ENCODE measurements at places on chromosomes 7 and 10.

DNA sequence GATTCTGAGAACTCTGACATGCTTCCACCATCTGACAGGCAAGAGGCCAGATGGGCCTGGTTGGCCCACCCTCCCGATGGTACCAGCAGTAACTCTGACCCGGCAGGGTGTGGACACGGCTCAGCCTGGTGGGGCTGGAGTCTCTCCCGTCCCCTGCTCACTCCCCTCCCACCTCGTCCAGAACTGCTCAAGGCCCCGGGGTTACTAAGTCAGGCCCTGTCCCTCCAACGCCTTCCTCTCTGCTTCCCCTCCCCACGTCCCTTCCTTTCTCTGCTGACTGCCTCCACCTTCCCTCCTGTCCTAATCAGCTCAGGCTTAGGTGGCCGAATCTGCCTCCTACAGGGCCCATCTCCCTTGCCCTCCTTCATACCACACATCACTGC lies 12.5 kb downstream of the CALML5 start:
- DNase-seq = no peak

GRCh38 chr7:21357151-21358097 lies 70.5 kb upstream of the SP4 start:
- no peak for DNase-seq

- no peak for DNase-seq
Measured at GRCh38 chr10:61779276-61779675, 116.5 kb downstream of the CABCOCO1 start.

DNA sequence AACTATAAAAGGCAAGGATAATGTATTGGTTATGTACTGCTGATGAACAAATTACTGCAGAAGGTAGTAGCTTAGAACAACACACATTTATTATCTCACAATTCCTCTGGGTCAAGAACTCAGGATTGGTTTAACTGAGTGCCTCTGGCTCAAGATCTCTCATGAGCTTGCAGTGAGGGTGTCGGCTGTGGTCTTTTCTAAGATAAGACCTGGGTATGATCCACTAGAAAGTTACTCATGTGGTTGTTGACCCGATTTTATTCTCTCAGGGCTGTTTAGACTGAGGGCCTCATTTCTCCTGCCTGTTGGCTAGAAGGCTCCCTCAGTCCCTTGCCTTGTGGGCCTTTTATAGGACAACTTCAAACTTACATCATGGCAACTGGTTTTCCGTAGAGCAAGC lies 86.7 kb downstream of the VWDE start:
- no peak for DNase-seq

DNA sequence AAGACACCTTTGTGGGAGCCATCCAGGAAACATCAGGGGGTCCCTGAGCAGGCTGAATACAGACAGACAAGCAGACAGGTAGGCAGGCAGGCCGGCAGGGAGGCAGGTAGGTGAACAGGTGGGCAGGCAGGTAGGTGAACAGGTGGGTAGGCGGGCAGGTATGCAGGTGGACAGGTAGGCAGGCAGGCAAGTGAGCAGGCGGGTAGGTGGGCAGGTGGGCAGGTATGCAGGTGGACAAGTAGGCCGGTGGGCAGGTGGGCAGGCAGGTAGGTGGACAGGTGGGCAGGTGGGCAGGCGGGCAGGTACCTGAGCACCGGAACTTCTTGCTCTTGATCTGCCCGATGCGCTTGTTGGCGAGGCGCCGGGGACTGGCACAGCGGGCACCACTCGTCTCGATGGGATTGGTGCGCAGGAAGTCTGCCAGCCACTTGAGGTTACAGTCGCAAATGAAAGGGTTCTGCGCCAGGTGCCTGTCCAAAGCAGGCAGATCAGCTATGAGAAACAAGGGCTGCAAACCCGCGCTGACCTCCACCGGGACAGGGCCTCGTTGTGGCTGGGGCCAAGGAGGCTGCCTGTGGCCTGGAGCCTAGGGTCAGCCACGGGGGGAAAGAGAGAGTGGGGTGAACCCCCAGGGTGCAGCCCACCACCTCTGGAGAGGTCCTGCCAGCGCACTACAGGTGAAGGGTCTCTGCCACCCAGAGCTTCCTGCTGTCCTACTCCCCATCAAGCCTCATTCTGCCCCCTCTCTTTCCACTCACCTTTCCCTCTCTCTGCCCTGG lies 136.9 kb downstream of the SLIT1 start:
- DNase-seq = no peak

DNA sequence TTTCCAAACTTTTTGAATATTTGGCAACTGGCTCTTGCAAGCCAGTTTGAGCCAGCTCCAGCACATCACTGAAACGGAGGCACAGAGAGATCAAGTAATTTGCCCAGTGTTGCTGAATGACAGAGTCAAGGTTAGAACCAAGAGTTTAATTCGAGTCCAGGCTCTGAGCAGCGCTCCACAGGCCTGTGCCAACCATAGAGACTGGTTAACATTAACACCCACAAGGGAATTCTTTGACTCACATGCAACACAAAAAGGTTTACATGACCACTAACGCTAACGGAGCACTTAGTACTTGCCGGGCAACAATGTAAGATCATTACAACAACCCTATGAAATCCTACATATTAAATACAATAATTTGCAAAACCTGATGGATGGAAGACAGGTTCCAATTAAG lies 1.5 kb downstream of the RGS10 start:
- peak; percentile 56 for DNase-seq

GRCh38 chr10:77969114-77969513 lies 42.6 kb upstream of the DLG5 start:
- DNase-seq = no peak

GRCh38 chr10:86509145-86509544 lies 12.4 kb downstream of the WAPL start:
- no peak for DNase-seq

DNA sequence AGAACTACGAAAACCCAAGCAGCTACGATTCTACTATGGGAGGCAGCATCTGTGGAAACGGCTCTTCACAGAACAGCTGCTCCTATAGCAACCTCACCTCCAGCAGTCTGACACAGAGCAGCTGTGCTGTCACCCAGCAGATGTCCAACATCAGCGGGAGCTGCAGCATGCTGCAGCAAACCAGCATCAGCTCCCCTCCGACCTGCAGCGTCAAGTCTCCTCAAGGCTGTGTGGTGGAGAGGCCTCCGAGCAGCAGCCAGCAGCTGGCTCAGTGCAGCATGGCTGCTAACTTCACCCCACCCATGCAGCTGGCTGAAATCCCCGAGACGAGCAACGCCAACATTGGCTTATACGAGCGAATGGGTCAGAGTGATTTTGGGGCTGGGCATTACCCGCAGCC lies 81.6 kb upstream of the SAMD8 start:
- DNase-seq = no peak

- DNase-seq = no peak
Measured at GRCh38 chr10:103781329-103782061, 73.9 kb downstream of the SH3PXD2A start.

- DNase-seq = no peak
Measured at GRCh38 chr10:60605476-60605875, 172.8 kb upstream of the CDK1 start.

GRCh38 chr10:80530251-80530650 lies 7.5 kb upstream of the SH2D4B start:
- peak; percentile 73 for DNase-seq

GRCh38 chr7:120927454-120928103 lies 23.0 kb upstream of the ING3 start:
- DNase-seq = no peak

- DNase-seq = no peak
Measured at GRCh38 chr7:14978687-14979086, 76.1 kb upstream of the DGKB start.

Data from activated T-cell treated with anti-CD3 and anti-CD28 coated beads, Interleukin-2, amount 50 U/mL, for 48 hours (primary cell).